BJ (cell line): ENCODE measurements at places on chromosomes 2 and 18.

DNA sequence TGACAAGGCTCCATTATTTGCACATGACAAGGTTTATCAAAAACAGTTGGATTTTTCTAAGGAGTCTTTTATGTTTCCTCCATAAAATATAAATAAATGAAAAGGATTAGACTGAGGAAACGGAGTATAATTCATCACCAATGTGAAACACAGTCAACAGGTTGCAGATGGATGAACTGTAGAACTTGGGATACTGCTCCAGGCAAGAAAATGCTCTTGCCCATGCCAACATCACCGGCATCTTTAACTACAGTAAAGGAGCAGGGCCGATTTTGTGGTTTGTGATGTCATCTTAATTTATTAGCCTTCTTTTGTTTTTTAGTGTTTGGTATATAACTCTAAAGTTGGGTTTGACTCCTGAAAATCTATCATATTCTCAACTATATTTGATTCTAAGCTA, 577.3 kb downstream of the EPHA4 start:
- no peak for DNase-seq

GRCh38 chr18:49754866-49755265, 58.5 kb downstream of the ACAA2 start:
- no peak for DNase-seq

DNA sequence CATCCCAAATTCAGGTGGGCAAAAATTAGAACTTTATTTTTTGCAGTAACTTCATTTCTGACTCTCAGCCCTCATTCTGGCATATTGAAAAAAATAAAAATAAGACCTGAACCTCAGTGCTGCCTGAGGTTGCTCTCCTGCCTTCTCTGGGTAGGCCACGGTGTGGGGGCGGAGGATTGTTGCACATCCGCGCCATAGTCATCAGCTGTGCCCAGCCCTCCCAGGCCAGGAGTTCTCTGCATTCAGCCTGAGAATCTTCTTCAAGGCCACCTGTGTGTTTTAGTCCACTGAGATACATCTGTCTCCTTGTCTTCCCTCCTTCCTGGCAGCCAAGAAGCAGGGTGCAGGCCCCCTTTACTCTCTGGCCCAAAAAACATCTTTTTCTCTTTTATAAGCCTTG, 94.7 kb downstream of the ARMC9 start:
- DNase-seq = no peak

DNA sequence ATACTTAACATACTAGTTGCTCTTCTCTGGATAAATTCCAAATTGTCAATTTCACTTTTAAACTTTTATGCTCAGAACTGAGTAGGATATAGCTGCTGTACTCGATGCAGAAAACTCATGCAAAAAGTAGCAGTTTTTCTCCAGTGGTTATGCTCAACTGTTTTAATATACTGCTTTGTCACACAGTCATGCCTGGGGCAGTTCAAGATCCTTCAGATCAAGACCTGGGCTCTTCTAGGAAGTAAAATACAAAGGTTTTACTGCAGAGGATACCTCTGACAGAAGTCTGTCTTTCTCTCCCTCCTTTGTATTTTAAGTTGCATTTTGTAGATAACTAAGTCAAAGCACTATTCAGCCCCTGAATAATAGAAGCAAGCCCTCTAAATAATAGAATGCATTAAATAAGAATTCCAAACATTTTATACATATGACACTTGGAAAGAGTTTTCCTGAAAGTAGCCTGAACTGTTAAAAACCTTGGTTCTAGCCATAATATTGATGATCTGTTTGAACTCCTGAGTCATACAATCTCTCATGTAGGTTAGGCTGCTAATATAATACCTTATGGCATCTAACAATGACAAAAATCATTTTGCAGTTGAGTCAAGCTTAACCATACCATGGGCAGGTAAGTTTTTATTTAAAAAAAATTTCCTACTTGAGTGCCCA, 183.3 kb upstream of the TRIB2 start:
- no peak for DNase-seq

DNA sequence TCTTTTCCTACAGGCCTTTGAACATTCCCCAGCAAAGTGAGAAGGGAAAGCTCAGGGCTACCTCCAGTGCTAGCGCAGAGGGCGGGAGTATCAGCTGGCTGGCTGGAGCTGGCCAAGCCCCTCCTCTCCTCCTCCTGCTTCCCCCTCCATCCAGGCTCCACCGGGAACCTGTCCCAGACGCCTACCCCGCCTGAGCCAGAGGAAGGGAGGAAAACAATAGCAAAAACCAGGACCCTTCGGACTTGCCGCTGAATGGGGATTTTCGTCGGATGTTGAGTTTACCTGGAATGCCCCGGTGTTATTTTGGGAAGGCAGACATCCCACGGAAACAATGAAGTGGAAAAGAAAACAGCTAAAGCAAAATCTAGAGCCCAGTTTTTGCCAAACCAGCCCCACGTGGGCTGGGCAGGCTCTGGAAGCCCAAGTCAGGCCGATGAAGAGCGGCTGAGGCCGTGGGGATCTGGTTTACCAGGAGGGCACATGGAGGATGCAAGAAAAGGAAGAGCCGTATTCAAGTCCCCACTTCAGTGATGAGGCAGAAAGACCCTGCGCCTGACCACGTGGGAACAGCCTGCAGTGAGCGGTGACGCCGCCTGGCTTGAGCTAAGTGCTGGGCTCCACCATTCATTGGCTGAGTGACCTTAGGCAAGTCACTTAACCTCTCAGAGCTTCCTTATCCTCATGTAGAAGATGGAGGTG, 100.4 kb upstream of the LCLAT1 start:
- DNase-seq = no peak

- no peak for DNase-seq
These were observed 357.3 kb downstream of the ZEB2 start for GRCh38 chr2:144162652-144163051.

DNA sequence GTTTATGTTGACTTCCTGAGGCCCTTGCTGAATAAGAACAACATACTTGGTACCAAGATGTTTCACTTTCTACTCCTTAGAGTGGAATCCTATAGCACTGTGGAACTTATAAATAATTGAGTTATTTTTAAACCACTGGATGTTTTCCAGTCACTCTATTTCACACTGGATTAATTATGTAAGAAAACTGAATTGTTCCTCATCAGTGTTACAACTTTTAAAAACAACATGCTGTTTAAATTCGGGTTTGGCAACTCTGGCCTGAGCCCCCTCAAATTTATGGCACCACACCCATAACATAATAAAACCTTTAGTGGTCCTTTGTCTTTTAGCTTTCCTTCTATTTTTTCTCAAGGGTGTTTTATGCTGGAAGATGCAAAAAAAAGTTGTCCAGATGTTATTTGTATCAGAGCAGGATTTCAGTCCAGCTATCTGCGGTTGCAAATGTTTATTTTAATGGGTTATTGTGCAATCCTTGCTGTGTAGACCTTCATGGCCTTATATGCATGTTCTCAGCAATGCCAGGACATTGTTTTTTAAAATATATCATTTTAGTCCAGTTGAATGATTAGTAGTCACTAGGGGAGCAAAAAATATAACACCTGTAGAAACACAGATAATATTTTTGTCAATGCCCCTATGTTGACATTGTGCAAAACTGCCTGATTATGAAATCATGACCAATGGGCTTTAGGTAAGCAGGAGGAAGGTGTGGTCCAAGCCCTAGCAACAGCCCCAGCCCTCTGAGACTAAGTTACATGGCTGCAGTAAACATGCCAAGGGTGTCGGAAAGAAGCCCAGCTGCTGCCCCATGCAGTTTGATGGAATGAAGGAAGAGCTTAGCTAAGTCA, 638.0 kb upstream of the ZEB2 start:
- DNase-seq = peak; percentile 89

GRCh38 chr2:105103481-105103880, 65.6 kb downstream of the MRPS9 start:
- DNase-seq = no peak
